ENCODE measurements at places on chromosomes 5 and 9.

DNA sequence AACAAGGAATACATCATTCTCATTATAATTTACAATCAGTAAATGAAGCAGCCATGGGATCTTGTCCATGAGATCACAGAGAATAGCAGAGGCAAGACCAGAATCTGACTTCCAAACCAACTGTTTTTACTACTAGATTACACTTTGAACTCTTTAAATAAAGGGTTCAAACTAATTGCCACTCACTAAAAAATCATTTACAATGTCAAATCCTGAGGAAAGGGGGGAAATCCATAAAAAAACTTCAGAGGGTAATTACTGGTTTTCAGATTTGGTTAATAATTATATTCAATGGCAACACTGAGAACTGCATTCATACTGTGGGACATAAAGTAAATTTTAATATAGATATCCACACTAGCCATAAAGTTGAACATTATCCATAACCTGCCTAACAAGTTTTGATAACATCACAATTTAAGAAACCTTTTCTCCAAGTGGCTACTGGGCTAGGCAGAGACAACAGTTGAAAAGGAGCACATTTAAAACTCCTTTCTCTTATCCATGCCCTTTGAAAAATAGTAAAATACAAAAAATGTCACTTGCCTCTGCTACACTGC, 15.9 kb downstream of the PLPP1 start:
- no peak for DNase-seq

DNA sequence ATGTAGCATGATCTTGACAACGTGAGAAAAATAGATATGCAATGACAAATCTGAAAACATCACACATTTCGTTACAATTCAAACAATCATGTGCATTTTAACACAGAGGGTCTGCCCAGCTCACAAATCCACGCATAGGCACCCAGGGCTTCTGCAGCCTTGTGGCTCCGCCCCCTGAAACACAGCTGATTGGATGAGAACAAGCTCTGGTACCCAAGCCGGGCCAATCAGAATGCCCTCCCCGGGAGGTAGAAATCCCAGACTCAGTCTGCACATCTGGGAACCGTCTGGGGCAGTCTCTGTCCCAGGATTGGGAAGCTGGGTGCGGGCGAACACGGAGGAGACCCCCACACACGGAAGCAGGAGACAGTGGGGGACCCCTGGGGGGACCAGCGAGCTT, 137.5 kb downstream of the GAPVD1 start:
- DNase-seq = no peak

- DNase-seq = no peak
These were observed 75.1 kb upstream of the RGMB start for GRCh38 chr5:98698359-98698758.

DNA sequence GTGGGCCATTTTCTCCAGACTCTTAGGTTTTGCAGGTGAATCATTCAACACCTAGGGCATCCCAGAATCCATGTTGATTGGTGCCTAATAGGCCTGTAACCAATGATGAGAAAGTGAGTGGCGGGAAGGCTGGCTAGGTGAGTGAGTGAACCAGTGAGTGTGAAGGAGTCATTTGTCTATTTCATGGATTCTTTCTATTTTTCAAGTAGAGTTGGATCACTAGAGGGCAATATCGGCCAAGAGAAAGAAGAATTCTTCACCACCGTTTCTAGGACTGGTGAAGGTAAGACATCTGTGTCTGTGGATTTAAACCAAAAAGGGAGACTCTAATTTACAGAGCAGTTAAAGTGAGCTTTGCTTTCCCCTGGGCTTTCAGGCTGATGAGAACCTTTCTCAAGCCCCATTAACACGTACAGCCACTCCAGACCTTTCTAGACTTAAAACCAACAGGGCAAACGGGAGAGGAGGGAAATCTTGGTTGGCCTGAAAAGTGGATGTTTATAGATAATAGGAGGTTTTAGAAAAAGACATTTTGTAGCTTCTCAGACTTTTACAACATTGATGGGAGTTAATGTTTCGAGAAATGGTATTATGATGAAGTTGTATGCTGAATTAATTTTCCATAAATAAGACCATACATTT, 114.3 kb upstream of the IL12B start:
- no peak for DNase-seq

DNA sequence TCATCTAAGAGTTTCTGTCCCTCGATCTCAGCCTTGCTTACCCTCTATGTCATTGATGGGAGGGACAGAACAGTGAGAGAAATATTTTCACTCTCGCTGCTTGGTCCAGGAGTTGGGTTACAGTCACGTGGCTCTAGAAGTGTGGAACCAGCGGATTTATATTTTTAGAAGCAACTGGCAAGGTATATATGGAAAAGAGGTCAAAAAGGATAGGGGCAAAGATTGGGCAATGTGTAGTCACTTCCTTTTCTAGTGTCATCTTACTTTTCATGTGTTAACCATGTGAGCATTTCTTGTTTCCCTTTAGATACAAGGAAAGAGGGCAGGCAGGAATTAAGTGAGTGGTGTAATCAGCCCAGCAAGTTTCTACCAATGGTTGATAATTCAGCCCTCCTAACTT, 111.5 kb upstream of the ZNF366 start:
- DNase-seq = no peak
